Activated naive CD4-positive, alpha-beta T cell treated with anti-CD3 and anti-CD28 coated beads, Interleukin-2, amount 10 ng/mL, durations not matched to agents 7 days and 5 days (primary cell): ENCODE measurements at places on chromosomes 16 and 17.

DNA sequence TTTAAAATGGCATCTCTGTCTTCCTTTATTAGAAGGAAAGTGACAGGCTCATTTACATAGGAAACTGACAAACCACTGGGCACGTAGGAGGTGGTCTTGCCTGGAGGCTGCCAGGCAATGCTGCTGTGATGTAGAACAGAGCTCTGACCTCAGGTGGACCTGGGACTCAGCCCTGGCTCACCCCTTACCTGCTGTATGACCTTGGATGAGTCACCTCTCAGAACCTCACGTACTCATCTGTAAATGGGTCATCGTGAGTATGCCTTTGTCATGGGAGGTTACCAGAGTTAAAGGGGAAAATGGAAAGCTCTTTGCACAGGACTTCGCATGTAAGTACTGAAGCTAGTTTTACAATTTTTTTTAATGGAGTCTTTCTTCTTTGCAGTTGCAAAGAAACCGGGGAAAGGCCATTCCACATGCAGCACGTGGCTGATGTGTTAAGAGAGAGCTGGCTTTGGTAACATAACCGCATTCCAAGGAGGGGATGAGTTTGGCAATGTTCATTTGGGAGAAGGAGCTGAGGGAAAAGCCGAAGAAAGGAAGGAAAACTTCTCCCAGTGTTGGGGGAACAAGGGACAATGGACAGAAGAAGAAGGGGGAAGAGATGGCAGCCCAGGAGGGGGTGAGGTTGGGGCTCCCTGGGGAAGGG, 37.4 kb upstream of the LONP2 start:
- no peak overlapping the region for H3K4me3 ChIP-seq
- no peaks in the 10 kb centered on the region for H3K4me1 ChIP-seq
- H3K27me3 ChIP-seq = peaks cover 7% of the 10 kb centered on the region
- H3K36me3 ChIP-seq = no peaks in the 10 kb centered on the region

- H3K4me3 ChIP-seq = no peak overlapping the region
- no peak for DNase-seq
- peaks cover 35% of the 10 kb centered on the region for H3K4me1 ChIP-seq
- H3K36me3 ChIP-seq = peaks cover 33% of the 10 kb centered on the region
These were observed 191.8 kb downstream of the PRKCA start for GRCh38 chr17:66494023-66494803.

GRCh38 chr17:73187203-73187769, 5.6 kb upstream of the COG1 start:
- H3K27ac ChIP-seq = no peak overlapping the region
- no peaks in the 10 kb centered on the region for H3K27me3 ChIP-seq
- peaks cover 15% of the 10 kb centered on the region for H3K4me1 ChIP-seq
- no peak overlapping the region for H3K4me3 ChIP-seq
- peaks cover 2% of the 10 kb centered on the region for H3K36me3 ChIP-seq

- peak; percentile 52 for DNase-seq
- no peaks in the 10 kb centered on the region for H3K27me3 ChIP-seq
- H3K4me3 ChIP-seq = peak overlapping the region; percentile 61
- peaks cover 44% of the 10 kb centered on the region for H3K36me3 ChIP-seq
- H3K27ac ChIP-seq = peak overlapping the region; percentile 97
These were observed 5.4 kb downstream of the PGS1 start for GRCh38 chr17:78383725-78384471.

- no peak for DNase-seq
- no peak overlapping the region for H3K27ac ChIP-seq
- no peaks in the 10 kb centered on the region for H3K27me3 ChIP-seq
- H3K36me3 ChIP-seq = no peaks in the 10 kb centered on the region
- H3K4me3 ChIP-seq = no peak overlapping the region
These were observed 19.5 kb downstream of the MRM3 start for GRCh38 chr17:801660-802059.

DNA sequence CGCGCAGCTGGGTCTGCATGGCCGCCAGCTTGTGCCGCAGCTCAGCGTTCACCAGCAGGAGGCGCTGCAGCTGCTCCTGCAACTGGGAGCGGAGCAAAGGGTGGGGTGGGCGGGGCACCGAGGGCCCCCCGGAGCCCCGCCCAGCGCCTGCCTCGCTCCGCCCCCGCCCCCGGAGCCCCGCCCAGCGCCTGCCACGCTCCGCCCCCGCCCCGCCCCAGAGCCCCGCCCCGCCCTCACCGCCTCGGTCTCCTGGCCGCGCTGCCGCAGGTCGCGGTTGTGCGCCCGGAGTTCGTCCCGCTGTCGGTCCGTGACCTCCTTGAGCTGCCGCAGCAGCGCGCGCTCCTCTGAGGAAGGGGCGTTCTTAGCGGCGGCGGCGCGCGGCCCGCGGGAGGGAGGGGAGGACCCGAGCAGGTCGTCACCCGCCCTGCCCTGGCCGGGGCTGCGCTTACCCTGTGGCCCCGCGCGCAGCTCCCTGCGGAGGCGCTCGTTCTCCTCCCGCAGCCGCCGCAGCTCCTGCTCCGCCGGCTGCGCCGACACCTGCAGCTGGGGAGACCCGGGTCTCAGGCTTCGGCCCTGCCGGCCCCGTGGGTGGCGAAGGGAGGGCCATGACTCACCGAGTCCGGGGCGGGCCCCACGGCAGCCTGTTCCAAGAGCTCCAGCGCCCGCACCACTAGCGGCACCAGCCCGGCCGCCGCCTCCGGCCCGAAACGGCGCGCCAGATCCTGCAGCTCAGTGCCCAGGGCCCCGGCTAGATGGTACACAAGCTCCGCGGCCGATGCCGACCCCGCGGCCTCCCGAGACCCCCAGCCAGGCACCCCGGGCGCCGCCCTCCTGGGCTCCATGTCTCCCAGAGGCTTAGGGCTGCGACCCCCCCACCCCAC, 463 bp downstream of the RILP start:
- H3K36me3 ChIP-seq = peaks cover 28% of the 10 kb centered on the region
- peaks cover 33% of the 10 kb centered on the region for H3K27me3 ChIP-seq
- peak; percentile 96 for DNase-seq
- H3K4me1 ChIP-seq = peaks cover 35% of the 10 kb centered on the region
- peak overlapping the region; percentile 76 for H3K27ac ChIP-seq

- H3K27ac ChIP-seq = no peak overlapping the region
- H3K27me3 ChIP-seq = peaks cover 74% of the 10 kb centered on the region
- H3K4me1 ChIP-seq = no peaks in the 10 kb centered on the region
- H3K4me3 ChIP-seq = no peak overlapping the region
- no peaks in the 10 kb centered on the region for H3K36me3 ChIP-seq
- no peak for DNase-seq
These were observed 1.0 kb upstream of the CBFA2T3 start for GRCh38 chr16:88977812-88978607.

- H3K36me3 ChIP-seq = no peaks in the 10 kb centered on the region
- H3K27me3 ChIP-seq = peaks cover 19% of the 10 kb centered on the region
- peak overlapping the region; percentile 47 for H3K27ac ChIP-seq
- peak; percentile 63 for DNase-seq
- peaks cover 38% of the 10 kb centered on the region for H3K4me1 ChIP-seq
These were observed 28.0 kb upstream of the MAF start for GRCh38 chr16:79628501-79628975.

- no peak overlapping the region for H3K4me3 ChIP-seq
- no peak for DNase-seq
- H3K4me1 ChIP-seq = peaks cover 51% of the 10 kb centered on the region
- peaks cover 89% of the 10 kb centered on the region for H3K36me3 ChIP-seq
These were observed 5.2 kb downstream of the SNX20 start for GRCh38 chr16:50675686-50676610.

DNA sequence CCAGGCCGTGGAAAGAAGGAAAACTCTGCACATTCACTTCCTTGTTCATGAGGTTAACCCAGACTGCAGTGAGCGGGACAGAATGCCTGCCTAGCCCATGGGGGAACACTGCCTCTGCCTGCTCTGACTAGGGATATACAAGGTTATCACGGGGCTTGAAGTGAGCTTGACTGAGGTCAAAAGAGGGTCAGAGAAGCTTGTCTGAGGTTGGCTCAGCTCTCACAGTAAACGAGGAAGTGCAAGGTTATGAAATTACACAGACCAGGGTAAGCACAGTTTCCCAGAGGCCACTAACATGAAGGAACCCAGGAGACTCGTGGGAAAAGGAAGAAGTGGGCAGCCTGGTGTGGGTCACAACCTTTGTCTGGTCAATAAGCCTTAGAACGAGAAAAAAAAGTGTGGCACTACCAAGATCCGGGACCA, 28.7 kb downstream of the HIC1 start:
- H3K4me1 ChIP-seq = peaks cover 54% of the 10 kb centered on the region
- peaks cover 56% of the 10 kb centered on the region for H3K36me3 ChIP-seq
- no peak overlapping the region for H3K27ac ChIP-seq
- H3K27me3 ChIP-seq = no peaks in the 10 kb centered on the region
- DNase-seq = no peak

DNA sequence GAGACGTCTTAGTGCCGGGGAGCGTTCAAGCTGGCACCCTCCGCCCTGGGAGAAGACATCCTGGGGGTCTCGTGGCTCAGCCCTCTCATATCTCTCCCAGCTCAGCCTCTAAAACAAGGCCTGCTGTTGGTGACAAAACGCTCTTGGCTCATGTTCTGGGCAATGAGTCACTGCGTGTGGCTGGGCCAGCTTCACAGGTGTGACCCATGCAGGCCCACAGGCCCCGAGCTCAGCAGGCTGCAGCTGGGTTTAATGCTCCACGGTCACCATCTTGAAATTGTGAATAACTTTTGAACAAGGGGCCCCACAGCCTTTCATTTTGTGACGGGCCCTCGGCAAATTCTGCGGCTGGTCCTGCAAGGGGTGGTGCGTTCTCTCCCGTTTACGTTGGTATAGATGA, 22.4 kb downstream of the GAA start:
- no peak for DNase-seq
- peaks cover 21% of the 10 kb centered on the region for H3K27me3 ChIP-seq
- H3K27ac ChIP-seq = no peak overlapping the region
- no peaks in the 10 kb centered on the region for H3K36me3 ChIP-seq
- no peaks in the 10 kb centered on the region for H3K4me1 ChIP-seq

DNA sequence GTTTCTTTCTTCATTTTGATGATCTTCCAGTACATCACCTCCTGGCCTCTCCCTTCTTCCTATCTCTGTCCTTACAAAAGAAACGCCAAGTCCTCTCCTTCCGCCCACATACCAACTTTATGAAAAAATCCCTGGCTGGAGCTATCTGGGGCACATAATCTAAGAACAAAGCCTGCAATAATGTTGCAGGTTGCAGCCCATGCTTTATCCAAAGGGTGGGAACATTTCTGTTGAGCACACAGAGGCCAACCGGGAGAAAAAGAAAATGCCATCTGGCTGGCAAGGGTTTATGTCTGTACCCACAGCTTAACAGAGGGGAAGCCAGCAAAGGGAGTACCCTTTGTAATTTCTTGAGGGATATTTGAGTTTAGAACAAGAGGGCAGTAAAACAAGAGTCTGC, 409.6 kb downstream of the SOX9 start:
- H3K27ac ChIP-seq = no peak overlapping the region
- no peaks in the 10 kb centered on the region for H3K36me3 ChIP-seq
- peaks cover under 1% of the 10 kb centered on the region for H3K27me3 ChIP-seq
- no peaks in the 10 kb centered on the region for H3K4me1 ChIP-seq

GRCh38 chr16:68202091-68202519, 33.8 kb downstream of the ESRP2 start:
- peaks cover 20% of the 10 kb centered on the region for H3K36me3 ChIP-seq
- DNase-seq = no peak
- H3K4me1 ChIP-seq = peaks cover 2% of the 10 kb centered on the region
- no peak overlapping the region for H3K4me3 ChIP-seq
- no peaks in the 10 kb centered on the region for H3K27me3 ChIP-seq
- no peak overlapping the region for H3K27ac ChIP-seq

DNA sequence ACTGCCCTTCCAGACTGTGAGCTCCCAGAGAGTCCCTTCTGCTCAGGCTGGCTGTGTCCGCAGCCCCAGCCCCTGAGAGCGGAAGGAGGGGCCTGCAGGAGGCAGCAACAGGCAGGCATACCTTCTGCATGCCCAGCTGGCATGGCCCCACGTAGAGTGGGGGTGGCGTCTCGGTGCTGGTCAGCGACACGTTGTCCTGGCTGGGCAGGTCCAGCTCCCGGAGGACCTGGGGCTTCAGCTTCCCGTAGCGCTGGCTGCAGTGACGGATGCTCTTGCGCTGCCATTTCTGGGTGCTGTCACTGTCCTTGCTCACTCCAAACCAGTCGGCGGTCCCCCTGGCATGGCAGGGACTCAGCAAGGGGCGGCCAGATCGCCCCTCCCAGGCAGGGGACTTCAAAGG, 9.0 kb downstream of the RHBDF1 start:
- peaks cover 31% of the 10 kb centered on the region for H3K27me3 ChIP-seq
- no peak overlapping the region for H3K27ac ChIP-seq
- no peak overlapping the region for H3K4me3 ChIP-seq
- no peak for DNase-seq
- no peaks in the 10 kb centered on the region for H3K4me1 ChIP-seq
- H3K36me3 ChIP-seq = no peaks in the 10 kb centered on the region

GRCh38 chr17:5422505-5422904, 2.5 kb downstream of the RPAIN start:
- H3K4me1 ChIP-seq = peaks cover 38% of the 10 kb centered on the region
- H3K4me3 ChIP-seq = no peak overlapping the region
- peaks cover 4% of the 10 kb centered on the region for H3K27me3 ChIP-seq

- no peak for DNase-seq
- H3K4me3 ChIP-seq = no peak overlapping the region
- H3K27ac ChIP-seq = no peak overlapping the region
- H3K36me3 ChIP-seq = peaks cover 8% of the 10 kb centered on the region
- H3K4me1 ChIP-seq = peaks cover 8% of the 10 kb centered on the region
These were observed 63.8 kb downstream of the COX10 start for GRCh38 chr17:14133104-14133503.

GRCh38 chr16:71409011-71409775, 32.7 kb downstream of the TLE7 start:
- no peak overlapping the region for H3K27ac ChIP-seq
- peaks cover 49% of the 10 kb centered on the region for H3K27me3 ChIP-seq
- no peaks in the 10 kb centered on the region for H3K36me3 ChIP-seq
- DNase-seq = no peak
- no peak overlapping the region for H3K4me3 ChIP-seq

DNA sequence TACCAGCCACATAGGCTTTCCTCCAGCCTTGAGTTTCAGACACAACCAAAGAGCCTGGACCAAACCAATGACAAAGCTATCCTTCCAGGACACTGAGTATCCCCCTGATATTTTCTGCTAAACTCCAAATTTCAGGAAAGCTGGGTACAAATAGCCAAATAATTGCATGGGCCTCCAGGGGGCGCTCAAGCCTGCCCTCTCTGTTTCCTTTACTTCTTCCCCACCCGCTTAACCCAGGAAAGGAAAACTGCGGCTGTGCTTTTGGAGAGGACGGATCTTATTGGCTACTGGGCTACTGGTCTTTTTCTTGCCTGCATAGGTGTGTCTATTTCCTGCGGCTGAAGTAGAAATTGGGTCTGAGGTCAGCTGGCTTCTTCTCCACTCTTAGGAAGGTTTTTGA, 30.1 kb downstream of the GNGT2 start:
- no peak overlapping the region for H3K27ac ChIP-seq
- DNase-seq = peak; percentile 75
- H3K36me3 ChIP-seq = peaks cover 6% of the 10 kb centered on the region
- peaks cover 9% of the 10 kb centered on the region for H3K4me1 ChIP-seq
- H3K4me3 ChIP-seq = no peak overlapping the region
- peaks cover 36% of the 10 kb centered on the region for H3K27me3 ChIP-seq
